ENCODE measurements at places on chromosomes 7 and 10.

DNA sequence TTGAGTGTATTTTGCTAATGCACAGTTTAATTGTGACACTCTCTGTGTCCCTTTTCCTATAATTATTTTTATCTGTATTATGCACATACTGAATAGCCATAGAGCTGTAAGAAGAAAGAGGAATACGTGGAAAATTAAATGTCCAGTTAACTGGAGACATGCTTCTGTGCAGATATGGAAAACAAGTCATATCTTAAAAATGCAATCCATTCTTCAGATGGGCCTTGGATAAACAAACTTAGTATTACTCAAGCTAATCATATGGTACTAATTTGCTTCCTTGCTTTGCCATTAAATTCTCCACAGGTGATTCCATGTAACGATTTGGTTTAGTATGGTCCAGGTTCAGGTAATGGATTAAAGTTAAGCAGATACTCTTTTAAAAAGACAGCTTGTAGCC is 201.2 kb upstream of the CELF2 start:
- DNase-seq = no peak

GRCh38 chr7:142436601-142437000 is 178.7 kb upstream of the PRSS58 start:
- DNase-seq = no peak

GRCh38 chr10:29408847-29409240 is 120.0 kb downstream of the LYZL1 start:
- DNase-seq = no peak

- DNase-seq = peak; percentile 48
These were observed 743 bp downstream of the RBM17 start for GRCh38 chr10:6089334-6090219.

DNA sequence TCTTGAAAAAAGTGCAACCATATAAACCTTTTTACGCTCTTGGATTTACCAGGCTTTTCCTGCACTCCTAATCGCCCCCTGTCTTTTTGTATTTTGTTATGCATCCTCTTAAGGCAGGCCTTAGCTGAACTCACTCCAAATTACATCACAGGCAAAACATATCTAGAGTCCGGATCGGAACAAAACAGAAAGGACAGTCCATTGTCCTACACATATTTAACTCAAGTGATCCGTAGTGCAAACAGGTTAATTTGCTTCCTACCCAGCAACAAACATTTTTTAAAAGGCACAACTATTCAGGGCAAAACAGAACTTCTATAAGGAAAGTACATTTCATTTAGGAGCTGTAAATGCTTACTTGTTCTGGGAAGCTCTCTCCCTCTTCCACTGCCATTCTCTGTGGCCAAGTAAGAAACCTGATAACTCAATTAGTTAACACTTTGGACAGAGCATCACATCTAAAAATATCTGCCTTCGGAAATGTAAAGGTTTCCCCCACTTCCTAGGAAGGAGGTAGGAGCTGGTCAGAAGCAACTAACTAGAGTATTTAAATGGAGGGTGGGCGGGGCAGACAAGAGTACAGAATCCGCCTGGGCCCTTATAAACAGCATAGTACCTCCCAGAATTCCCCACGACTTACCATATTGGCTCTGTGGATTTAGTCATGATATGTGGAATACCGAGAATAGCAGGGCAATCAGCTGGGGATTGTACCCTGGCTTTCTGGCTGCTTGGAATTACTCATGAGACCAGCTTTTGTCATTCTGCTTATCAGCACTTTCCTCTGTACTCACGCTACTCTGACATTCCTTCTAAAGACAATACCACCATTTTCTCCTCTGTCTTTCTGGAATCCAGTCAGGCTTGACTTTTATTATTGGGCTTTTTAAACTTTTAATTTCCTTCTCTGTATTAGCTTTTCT is 89.5 kb downstream of the ANK3 start:
- no peak for DNase-seq

- DNase-seq = no peak
These were observed 175.6 kb downstream of the TCF7L2 start for GRCh38 chr10:113125612-113126011.

DNA sequence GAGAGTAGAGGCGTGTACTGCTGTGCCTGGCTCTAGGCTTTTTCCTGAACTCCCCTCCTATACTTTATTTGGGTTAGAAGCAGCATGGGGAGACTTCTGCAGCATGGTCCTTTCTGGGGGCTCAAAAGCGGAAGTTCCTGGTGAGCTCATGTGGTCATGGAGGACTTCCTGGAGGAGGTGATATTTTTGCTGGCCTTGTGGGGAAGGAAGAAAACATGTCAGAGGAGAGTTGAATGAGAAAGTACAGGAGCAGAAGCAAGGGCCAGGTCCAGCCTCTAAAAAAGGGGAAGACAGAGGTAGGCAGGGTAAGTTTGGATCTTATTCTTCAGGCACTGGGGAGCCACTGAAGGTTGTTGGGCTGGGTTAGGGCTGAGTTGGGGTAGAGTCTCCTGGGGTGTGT is 45.5 kb downstream of the CASTOR2 start:
- DNase-seq = no peak

Data from DND-41 (cell line).